ENCODE measurements at places on chromosomes 5 and 9.

GRCh38 chr9:13352451-13352979 lies 73.0 kb upstream of the MPDZ start:
- no peak for DNase-seq

DNA sequence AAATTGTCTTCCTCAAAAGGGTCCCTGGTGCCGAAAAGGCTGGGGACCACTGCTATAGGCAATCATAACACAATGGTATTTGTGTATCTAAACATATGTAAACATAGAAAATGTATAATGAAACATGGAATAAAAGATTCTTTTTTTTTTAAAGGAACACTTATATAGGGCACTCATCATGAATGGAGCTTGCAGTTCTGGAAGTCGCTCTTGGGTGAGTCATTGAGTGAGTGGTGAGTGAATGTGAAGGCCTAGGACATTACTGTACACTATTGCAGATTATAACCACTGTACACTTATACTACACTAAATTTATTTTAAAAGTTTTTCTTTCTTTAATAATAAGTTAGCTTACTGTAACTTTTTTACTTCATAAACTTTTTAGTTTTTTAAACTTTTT lies 176.4 kb downstream of the ARRDC3 start:
- DNase-seq, result no peak

DNA sequence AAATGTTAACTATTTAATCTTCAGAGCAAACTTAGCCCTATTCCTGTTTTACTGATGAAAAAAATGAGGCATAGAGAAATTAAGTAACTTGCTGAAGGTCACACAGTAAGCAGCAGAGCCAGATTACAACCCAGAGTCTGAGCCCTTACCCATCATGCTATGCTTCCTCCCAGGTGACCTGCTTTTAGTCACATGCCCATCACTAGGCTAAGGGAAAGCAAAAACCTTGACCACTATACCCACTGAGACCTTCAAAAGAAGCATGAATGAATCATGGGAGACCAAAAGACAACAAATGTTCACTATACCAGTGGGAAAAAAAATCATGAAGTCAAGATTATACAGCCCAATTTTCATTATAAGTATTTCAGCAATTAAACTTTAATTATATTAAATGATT lies 5.3 kb upstream of the HAUS6 start:
- DNase-seq, result no peak

DNA sequence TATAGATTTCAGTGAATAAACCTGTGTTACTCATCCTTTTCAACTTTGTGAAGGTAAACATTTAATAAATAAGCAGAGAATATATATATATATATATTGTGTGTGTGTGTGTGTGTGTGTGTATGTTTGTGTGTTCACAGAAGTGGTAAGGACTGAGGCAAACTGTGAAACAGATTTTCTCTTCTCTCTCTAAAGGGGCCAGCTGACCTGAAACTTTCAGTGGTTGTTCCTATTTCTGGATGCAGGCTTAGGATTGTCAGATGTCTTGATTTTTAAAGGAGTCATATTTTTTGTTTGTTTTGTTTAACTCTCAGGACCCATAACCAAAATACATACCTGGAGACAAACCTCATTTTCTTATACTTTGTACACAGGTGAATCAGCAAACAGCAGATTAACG lies 714.9 kb upstream of the MEF2C start:
- DNase-seq, result no peak

DNA sequence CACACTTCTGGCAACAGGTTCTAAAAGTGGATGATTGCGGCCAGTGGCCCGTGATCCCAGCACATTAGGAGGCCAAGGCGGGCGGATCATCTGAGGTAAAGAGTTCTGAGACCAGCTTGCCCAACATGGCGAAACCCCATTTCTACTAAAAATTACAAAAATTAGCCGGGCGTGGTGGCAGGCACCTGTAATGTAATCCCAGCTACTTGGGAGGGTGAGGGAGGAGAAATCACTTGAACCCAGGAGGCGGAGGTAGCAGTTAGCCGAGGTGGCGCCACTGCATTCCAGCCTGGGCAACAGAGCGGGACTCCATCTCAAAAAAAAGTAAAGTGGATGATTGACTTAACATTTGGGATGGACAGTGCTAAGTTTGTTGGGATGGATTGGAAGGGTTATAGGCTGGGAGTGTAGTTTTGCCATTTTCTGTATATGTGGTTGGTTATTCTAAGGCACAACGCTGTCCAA lies 3.4 kb downstream of the MATR3 start:
- DNase-seq, result no peak

- DNase-seq, result no peak
These were observed 499.4 kb downstream of the ISL1 start for GRCh38 chr5:51882647-51883046.

GRCh38 chr9:132244582-132245455 lies 83.0 kb downstream of the NTNG2 start:
- DNase-seq, result no peak

- DNase-seq, result no peak
These were observed 203.0 kb downstream of the TTLL11 start for GRCh38 chr9:121889990-121890563.

GRCh38 chr5:133818031-133818431 lies 150.4 kb downstream of the C5orf15 start:
- no peak for DNase-seq

DNA sequence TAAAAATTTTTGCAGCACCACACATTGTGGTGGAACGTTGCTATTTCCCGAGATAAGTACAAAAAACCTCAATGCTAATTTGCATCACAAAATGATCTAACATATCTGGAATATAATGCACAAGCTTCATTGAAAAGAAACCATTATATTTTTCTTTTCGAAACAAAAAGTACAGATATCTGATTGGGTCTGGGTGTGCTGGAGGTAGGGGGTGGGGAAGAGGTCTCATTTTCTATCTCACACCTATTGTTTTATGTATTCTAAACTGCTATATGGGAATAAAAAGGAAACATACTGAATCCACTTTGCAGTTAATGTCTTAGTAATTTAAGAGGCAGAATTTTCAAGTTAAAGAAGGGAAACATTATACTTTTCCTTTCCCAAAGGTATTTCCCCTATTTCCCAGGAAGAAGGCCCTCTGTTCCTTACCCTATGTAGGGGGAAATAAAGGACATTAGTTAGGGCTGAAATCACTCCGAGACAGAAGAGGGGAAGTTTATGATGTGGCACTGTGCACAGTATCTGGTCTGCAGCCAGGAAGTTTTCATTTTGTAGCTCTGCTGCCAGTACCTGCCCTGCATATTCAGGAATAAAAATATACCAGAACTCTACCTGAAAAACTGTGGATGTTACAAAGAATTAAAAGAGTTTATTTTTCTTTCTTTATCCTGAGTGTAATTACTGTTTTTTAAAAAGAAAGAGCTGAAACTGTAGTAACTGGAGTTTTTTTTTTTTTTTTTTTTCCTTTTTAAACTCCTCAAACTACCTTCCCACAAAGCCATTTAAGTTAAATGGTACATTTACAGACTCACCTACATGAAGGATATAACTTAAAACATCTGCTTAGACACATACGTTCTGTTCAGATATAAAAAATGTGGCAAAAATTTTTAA lies 7.4 kb downstream of the MEF2C start:
- DNase-seq, result no peak

DNA sequence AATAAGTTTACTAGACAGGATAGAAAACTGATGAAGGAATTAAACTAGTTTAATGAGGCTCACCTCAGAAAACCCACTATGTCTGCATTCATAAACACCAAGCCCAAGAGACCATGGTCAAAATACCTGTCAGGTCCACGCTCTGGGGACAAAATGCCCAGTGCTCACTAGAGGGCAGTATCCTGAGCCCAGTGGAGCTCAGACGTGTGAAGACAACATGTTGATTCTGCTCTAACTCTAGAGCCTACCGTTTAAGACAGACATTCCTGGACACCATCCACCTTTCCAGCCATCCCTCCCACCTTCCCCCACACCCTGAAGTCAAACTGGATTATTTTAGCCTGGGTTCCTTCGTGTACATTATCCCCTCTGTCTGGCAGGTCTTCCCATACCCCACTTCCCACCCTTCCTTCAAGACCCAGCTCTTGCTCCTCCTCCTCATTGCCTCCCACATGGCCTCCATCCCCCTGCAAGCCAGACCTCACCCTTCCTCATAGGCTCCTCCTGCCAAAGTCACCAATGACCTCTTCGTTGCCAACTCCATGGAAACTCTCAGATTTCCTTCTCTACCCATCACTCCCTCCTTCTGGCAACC lies 142.3 kb upstream of the FSTL4 start:
- DNase-seq, result no peak

- DNase-seq, result no peak
These were observed 78.0 kb downstream of the RFX3 start for GRCh38 chr9:3447788-3448187.

DNA sequence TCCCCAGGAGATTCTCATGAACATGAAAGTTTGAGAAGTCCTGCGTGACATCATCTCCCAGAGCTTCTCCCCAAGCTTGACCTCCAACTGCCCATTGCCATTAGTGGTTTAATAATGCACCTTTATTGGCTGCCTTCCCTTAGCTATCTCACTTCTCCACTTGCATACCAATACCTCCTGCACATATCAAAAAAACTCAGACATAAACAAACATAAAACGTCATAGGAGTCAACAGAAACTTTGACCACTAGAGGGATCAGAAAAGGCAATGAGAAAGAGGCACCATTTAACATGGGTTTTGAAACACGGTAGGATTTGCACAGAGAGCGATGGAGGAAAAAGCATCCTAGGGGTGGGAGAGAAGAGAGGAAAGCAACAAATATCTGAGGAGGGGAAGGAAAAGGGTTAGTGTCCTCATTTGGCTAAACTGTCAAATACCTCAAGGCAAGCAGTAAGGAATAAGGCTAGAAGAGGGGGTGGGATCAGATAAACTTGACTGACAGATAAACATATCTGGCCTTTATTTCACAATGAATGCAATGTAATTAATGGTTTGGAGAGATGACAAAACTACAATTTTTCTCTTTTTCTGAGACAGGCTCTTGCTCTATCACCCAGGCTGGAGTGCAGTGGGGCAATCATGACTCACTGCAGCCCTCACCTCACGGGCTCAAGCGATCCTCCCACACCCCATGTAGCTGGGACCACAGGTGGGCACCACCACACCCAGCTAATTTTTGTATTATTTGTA lies 27.0 kb downstream of the GNAQ start:
- no peak for DNase-seq

- DNase-seq, result no peak
These were observed 5.2 kb downstream of the FCN2 start for GRCh38 chr9:134885679-134886412.

DNA sequence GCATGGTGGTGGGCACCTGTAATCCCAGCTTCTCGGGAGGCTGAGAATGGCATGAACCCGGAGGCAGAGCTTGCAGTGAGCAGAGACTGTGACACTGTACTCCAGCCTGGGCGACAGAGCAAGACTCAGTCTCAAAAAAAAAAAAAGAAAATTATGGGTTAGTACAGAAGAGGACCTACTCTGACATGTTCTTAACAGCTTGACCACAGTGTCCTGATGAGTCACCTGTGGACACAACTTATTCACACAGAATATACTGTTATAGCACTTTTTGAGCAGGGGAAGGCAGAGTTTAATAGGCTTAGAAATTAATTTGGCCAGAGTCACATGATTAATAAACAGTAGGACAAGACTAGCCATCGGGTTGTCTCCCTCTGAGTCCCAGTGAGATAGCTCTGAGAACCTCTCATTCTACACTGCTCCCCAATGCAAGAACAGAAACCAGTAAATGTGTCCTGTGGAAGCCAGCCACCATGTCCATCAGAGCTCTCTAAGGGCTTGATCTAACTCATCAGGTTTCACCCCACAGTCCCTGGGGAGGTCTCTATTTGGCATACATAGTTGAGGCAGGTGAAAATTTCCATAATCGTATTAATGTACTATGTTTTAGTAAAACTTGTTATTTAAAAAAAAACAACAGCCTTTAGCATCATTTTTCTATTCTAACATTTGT lies 1077.9 kb upstream of the C9orf72 start:
- DNase-seq, result no peak

- DNase-seq, result no peak
These were observed 2.3 kb downstream of the LCNL1 start for GRCh38 chr9:136985027-136985602.

GRCh38 chr9:36088020-36088419 lies 48.5 kb upstream of the GLIPR2 start:
- no peak for DNase-seq

- DNase-seq, result no peak
These were observed 132.1 kb downstream of the COL23A1 start for GRCh38 chr5:178458140-178458539.

GRCh38 chr5:65753189-65753588 lies 31.2 kb downstream of the NLN start:
- no peak for DNase-seq

DNA sequence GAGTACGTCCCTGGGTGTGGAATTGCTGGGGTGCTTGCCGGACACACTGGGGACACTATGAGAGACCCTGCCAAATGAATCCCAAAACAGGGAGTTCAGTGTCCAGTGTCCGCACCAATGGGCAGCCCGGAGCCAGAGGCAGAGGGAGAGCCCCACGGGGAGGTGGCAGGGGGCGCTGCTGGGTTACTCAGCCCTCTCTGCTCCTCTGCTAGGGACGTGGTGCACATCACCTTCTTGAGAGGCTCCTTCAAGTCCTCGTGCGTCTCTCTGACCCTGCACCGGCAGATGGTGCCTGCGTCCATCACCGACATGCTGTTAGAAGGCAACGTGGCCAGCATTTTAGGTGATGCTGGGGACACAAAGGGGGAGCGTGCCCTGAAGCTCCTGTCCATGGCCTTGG lies 20.8 kb downstream of the STKLD1 start:
- no peak for DNase-seq

GRCh38 chr5:134240421-134240962 lies 14.6 kb upstream of the PPP2CA start:
- no peak for DNase-seq

GRCh38 chr9:70935856-70936255 lies 185.6 kb downstream of the TRPM3 start:
- DNase-seq, result no peak

DNA sequence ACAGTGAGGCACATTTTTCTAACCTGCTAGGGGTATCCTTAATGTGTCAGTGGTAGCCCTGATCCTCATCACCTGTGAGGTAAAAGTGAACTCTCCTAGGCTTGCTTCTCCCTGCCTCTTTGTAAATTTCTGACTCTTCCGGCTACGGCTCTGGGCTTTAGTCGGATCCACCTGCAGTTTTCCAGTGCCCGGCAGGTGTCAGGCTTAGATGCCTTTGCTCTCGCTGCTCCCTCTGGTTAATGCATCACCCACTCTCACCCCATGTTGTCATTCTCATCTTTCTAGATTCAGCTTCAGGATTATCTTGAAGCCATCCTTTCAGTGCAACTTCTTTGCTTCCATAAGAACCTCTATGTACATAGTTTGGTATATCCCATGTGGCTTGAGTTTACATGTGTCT lies 3.6 kb downstream of the CEP78 start:
- DNase-seq, result no peak

GRCh38 chr5:94239266-94239665 lies 379.1 kb downstream of the KIAA0825 start:
- no peak for DNase-seq

DNA sequence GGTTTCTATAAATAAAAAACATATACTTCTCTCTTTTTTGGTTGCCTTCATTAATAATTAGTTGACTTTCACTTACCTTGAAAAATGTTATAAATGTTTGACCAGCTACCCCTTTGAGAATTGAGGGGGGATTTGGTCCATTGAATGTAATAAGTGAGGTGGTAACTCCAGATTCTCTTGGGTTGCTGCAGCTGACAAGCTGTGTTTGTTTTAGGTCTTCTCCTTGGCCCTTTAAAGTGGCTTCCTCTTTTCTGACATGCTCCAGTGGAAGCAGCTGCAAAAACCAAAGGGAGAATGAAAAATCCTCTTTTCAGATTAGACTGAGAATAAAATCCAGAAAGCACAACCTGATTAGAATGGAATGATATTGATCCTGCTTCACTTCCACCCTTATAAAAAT lies 410.5 kb downstream of the TMEM38B start:
- DNase-seq, result no peak

GRCh38 chr9:107779731-107780130 lies 290.2 kb upstream of the KLF4 start:
- no peak for DNase-seq

Data from stimulated activated CD8-positive, alpha-beta memory T cell treated with anti-CD3 and anti-CD28 coated beads, Interleukin-15, amount 100 ng/mL, for 4 hours (primary cell).